Motor neuron (in vitro differentiated cells): ENCODE measurements at places on chromosomes 12 and 14. TPM values are rescaled to one million over a fixed set of nuclear protein-coding genes. Genes with fewer than 3 reads are reported as not detected.

CACNA2D4 gene
- 0.92 and 0.96 TPM in 2 replicates for total RNA-seq

DNAJC22 gene
- 2.6 and 4.1 TPM in 2 replicates for total RNA-seq

OR6S1 gene
- not detected in 2 replicates for total RNA-seq

DAO gene
- 0.18 and 0.25 TPM in 2 replicates for total RNA-seq

PRKD1 gene
- total RNA-seq: 2.3 and 14.0 TPM in 2 replicates

SLCO1B1 gene
- total RNA-seq: not detected in 2 replicates

OTUB2 gene
- total RNA-seq: 3.8 and 3.9 TPM in 2 replicates

SLC6A12 gene
- 6.9 and 8.1 TPM in 2 replicates for total RNA-seq

TAS2R9 gene
- 0.33 TPM in 1 of 2 replicates, not detected in the other for total RNA-seq
